Activated CD4-positive, alpha-beta memory T cell treated with anti-CD3 and anti-CD28 coated beads for 36 hours (primary cell): ENCODE measurements at places on chromosomes 6 and 20. TPM values are rescaled to one million over a fixed set of nuclear protein-coding genes. Genes with fewer than 3 reads are reported as not detected.

- no peaks in the 10 kb centered on the region for H3K27me3 ChIP-seq
- no peak overlapping the region for H3K4me3 ChIP-seq
- no peaks in the 10 kb centered on the region for H3K36me3 ChIP-seq
- H3K27ac ChIP-seq: no peak overlapping the region
These were observed 399.7 kb upstream of the ADGRB3 start for GRCh38 chr6:68235326-68235784.

Gene TRIM10
- total RNA-seq: 0.36 TPM

- no peaks in the 10 kb centered on the region for H3K27me3 ChIP-seq
- peaks cover 9% of the 10 kb centered on the region for H3K4me1 ChIP-seq
- H3K4me3 ChIP-seq: no peak overlapping the region
These were observed 322.2 kb downstream of the NRN1 start for GRCh38 chr6:5684320-5685053.

Gene RSPH4A
- total RNA-seq: not detected

DNA sequence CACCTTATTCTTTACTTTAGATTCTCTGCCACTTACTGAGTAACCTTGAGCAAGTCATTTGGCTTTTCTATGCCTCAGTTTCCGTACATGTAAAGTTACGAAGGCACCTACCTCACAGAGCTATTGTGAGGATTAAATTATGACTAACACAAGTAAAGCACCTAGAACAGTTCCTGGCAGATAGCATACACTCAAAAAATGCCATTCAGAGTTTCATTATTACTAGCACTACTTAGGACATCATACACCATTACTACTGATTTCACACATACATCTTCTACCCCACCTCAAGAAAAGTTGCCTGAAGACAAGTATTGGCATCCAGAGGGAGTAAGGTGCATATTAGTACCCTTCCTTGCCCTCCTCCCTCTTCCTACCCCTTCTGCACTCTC, 107.8 kb downstream of the OGFRL1 start:
- H3K36me3 ChIP-seq: no peaks in the 10 kb centered on the region
- H3K4me3 ChIP-seq: no peak overlapping the region
- H3K4me1 ChIP-seq: peaks cover 3% of the 10 kb centered on the region
- DNase-seq: no peak
- no peak overlapping the region for H3K27ac ChIP-seq

- H3K27ac ChIP-seq: no peak overlapping the region
- peaks cover 22% of the 10 kb centered on the region for H3K4me1 ChIP-seq
- no peaks in the 10 kb centered on the region for H3K36me3 ChIP-seq
These were observed 49.7 kb upstream of the IL20RA start for GRCh38 chr6:137094411-137095008.

DNA sequence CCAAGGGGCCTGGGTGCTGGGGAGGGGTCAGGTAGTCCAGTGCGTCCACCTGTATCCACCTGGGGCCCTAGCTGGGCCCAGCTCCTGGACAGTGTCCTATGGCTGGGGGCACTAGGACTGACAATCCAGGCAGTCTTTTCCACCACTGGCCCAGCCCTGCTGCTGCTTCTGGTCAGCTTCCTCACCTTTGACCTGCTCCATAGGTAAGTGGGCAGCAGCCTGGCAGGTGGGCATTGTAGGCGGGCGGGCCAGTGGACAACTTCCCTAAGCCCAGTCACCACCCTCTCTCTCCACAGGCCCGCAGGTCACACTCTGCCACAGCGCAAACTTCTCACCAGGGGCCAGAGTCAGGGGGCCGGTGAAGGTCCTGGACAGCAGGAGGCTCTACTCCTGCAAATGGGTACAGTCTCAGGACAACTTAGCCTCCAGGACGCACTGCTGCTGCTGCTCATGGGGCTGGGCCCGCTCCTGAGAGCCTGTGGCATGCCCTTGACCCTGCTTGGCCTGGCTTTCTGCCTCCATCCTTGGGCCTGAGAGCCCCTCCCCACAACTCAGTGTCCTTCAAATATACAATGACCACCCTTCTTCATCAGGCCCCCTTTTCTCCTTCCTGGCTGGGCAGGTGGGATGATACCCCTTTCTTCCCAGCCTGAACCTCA, 584 bp downstream of the C20orf141 start:
- H3K36me3 ChIP-seq: peaks cover 5% of the 10 kb centered on the region
- H3K27me3 ChIP-seq: peaks cover 37% of the 10 kb centered on the region
- no peak for DNase-seq
- no peak overlapping the region for H3K27ac ChIP-seq

DNA sequence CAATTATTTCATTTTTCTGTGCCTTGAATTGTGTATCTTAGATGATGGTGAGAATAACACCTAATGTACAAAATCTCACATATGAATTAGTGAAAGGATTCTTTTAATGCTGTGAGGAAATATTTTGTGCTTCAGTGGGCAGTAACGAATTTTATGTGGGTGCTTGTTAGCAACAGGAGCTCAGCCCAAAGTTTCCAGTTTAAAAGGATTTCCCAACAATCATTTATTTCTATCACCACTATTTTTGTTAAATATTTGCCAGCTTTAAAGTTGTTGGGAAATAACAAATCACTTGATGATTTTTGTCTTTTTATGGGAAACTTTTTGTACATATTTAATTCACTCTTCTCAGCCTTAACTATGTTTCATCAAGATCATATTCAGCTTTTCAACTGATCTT, 111.8 kb downstream of the QKI start:
- peaks cover 23% of the 10 kb centered on the region for H3K4me1 ChIP-seq
- H3K27me3 ChIP-seq: no peaks in the 10 kb centered on the region
- H3K27ac ChIP-seq: no peak overlapping the region
- no peak overlapping the region for H3K4me3 ChIP-seq

- no peak overlapping the region for H3K4me3 ChIP-seq
- no peak for DNase-seq
- no peak overlapping the region for H3K27ac ChIP-seq
- peaks cover 10% of the 10 kb centered on the region for H3K27me3 ChIP-seq
These were observed 4.6 kb downstream of the CST4 start for GRCh38 chr20:23684261-23684660.

Gene CTSZ
- 32.9 TPM for total RNA-seq

DNA sequence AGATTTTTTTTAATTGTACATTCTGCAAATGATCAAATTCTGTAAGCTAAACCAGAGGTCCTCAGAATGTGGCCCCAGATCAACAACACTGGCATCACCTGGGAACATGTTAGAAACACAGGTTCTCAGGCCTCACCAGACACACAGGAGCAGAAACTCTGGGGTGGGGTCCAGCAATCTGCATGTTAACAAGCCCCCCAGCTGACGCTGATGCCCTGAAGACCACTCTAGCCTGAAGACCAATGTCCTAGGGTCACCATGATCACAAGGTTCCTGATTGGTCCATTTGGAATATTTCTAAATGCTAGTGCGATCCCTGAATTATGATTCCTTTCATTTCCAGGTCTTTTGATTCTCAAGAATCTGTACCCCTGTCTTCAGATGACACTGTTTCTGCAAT, 2.4 kb upstream of the LY86 start:
- H3K4me1 ChIP-seq: peaks cover 28% of the 10 kb centered on the region
- H3K27ac ChIP-seq: no peak overlapping the region
- peaks cover 4% of the 10 kb centered on the region for H3K36me3 ChIP-seq
- no peak for DNase-seq
- no peaks in the 10 kb centered on the region for H3K27me3 ChIP-seq

DNA sequence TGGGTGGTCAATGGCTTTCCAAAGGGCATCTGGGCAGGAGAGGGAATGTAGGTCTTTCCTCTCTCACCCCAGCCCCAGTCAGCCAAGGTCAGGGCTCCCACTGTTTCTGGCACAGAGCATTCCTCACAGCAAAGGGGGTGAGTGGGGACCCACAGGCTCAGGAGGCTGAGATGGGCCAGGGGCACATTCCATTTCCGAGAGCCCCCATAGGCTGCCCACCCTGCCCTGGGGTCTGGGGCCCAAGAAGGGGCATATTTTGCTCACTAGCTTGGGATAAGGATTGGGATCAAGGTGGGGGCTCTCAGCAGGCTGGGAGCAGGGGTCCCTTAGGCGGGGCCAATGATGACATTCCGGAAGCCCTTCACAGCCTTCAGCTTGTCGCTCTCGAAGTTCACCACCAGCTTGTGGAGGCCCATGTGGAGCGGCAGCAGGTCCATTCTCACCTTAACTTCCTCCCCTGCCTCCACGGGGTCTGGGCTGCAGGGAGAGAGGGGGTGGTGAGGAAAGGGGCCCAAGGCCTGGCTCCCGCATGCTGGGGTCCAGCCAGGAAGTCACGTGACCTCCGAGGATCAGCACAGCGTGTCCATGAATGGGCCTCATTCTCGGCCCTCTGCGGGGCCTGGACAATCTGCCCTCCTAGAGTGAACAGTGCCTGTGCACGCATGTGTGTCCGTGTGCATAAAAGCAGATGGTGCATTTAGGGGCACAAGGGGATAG, 35.0 kb downstream of the TGM2 start:
- H3K4me1 ChIP-seq: peaks cover 4% of the 10 kb centered on the region
- H3K27ac ChIP-seq: no peak overlapping the region
- H3K36me3 ChIP-seq: no peaks in the 10 kb centered on the region
- no peak for DNase-seq

Gene PERP
- total RNA-seq: 8.8 TPM

Gene BTN1A1
- total RNA-seq: not detected

Gene NRSN1
- not detected for total RNA-seq

- H3K4me1 ChIP-seq: peaks cover 50% of the 10 kb centered on the region
- DNase-seq: no peak
- no peaks in the 10 kb centered on the region for H3K27me3 ChIP-seq
These were observed 20.0 kb upstream of the RSPH3 start for GRCh38 chr6:159020011-159020410.

DNA sequence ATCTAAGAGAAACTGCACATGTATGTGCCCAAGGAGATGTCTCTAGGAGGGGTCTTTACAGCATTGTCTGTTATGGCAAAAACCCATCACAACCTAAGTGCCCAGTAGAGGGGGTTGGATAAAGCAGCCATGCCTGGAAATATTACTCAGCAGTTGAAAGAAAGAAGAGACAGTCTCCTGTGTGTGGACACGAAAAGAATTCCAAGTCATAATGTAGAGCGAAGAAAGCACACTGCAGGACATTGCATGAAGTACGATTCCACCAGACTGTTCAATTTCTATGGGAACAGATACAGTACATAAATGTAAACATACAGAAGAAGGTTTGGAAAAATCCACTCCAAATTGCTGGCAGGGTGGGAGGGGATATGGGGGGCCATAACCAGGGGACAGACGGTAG, 7.3 kb upstream of the TGM2 start:
- no peak overlapping the region for H3K27ac ChIP-seq
- H3K4me3 ChIP-seq: no peak overlapping the region
- H3K27me3 ChIP-seq: peaks cover under 1% of the 10 kb centered on the region
- no peak for DNase-seq

- no peaks in the 10 kb centered on the region for H3K4me1 ChIP-seq
- no peak overlapping the region for H3K27ac ChIP-seq
- H3K4me3 ChIP-seq: no peak overlapping the region
- peaks cover 2% of the 10 kb centered on the region for H3K27me3 ChIP-seq
These were observed 323.3 kb downstream of the CDH4 start for GRCh38 chr20:61575151-61575937.

DNA sequence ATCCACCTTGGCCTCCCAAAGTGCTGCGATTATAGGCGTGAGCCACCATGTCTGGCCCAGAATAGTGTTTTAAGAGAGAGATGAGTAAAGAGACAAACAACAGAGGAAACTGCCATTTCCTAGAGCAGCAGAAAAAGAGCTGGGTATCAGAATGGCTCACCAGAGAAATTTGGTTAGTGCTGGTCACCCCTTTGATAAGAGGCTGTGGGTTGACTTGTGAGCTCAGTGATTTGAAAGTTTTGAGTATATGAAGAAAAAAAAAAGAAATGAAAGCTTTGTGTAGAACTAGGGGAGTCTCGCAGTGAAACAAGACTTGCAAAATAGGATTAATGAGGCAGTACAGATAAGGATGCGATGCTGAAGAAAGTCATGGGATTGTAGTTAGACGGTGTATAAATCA, 29.6 kb downstream of the MGME1 start:
- peaks cover 11% of the 10 kb centered on the region for H3K4me1 ChIP-seq
- H3K27me3 ChIP-seq: peaks cover 3% of the 10 kb centered on the region
- no peak overlapping the region for H3K4me3 ChIP-seq
- H3K27ac ChIP-seq: no peak overlapping the region
- no peak for DNase-seq
- H3K36me3 ChIP-seq: no peaks in the 10 kb centered on the region

GRCh38 chr6:162108041-162108440, 619.5 kb downstream of the PRKN start:
- H3K36me3 ChIP-seq: no peaks in the 10 kb centered on the region
- H3K27ac ChIP-seq: no peak overlapping the region
- H3K4me3 ChIP-seq: no peak overlapping the region
- no peaks in the 10 kb centered on the region for H3K27me3 ChIP-seq

Gene SLC17A1
- total RNA-seq: not detected

Gene DNPH1
- total RNA-seq: 57.5 TPM

- H3K27me3 ChIP-seq: no peaks in the 10 kb centered on the region
- no peak overlapping the region for H3K27ac ChIP-seq
- no peaks in the 10 kb centered on the region for H3K4me1 ChIP-seq
- no peak for DNase-seq
- H3K4me3 ChIP-seq: no peak overlapping the region
These were observed 167.9 kb downstream of the HAO1 start for GRCh38 chr20:7772371-7772770.

GRCh38 chr6:39979461-39980328, 45.4 kb upstream of the MOCS1 start:
- H3K4me1 ChIP-seq: no peaks in the 10 kb centered on the region
- no peak overlapping the region for H3K27ac ChIP-seq
- H3K36me3 ChIP-seq: no peaks in the 10 kb centered on the region
- DNase-seq: no peak
- H3K4me3 ChIP-seq: no peak overlapping the region
- peaks cover 3% of the 10 kb centered on the region for H3K27me3 ChIP-seq

DNA sequence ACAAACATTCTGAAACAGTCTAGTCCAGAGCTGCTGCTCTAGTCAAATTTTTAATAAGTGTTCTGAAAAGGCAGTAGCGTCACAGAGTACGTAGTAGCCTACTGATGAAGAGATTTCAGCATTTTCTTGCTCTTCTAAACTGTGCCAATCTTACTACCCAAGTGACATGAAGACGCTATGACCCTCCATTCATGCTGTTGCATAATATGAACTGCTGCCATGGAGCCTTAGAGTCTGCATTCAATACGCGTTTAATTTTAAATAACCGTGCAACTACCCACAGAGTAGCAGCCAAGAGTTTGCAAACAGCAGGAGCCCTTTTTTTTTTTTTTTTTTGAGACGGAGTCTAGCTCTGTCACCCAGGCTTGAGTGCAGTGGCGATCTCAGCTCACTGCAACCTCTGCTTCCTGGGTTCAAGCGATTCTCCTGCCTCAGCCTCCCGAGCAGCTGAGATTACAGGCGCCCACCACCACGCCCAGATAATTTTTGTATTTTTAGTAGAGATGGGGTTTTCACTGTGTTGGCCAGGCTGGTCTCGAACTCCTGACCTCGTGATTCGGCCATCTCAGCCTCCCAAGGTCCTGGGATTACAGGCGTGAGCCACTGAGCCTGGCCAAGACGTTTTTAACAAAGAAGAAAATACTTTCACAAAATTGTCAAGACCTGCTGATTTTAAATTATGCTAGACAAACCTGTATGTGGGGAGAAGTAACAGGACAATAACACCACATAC, 44.3 kb downstream of the EZR start:
- no peaks in the 10 kb centered on the region for H3K27me3 ChIP-seq
- H3K4me3 ChIP-seq: no peak overlapping the region
- no peak for DNase-seq
- no peak overlapping the region for H3K27ac ChIP-seq

GRCh38 chr6:18244251-18244650, 20.1 kb downstream of the DEK start:
- H3K27me3 ChIP-seq: no peaks in the 10 kb centered on the region
- DNase-seq: no peak
- H3K4me1 ChIP-seq: peaks cover 61% of the 10 kb centered on the region
- H3K4me3 ChIP-seq: no peak overlapping the region

Gene OPRM1
- not detected for total RNA-seq

- H3K4me1 ChIP-seq: no peaks in the 10 kb centered on the region
- H3K27me3 ChIP-seq: no peaks in the 10 kb centered on the region
- H3K4me3 ChIP-seq: no peak overlapping the region
These were observed 336.4 kb upstream of the BTBD3 start for GRCh38 chr20:11581271-11581670.

Gene ULBP2
- 1.2 TPM for total RNA-seq

Gene CLDN20
- total RNA-seq: not detected

Gene SLC52A3
- not detected for total RNA-seq
